ENCODE measurements at places on chromosomes 12 and 14.

DNA sequence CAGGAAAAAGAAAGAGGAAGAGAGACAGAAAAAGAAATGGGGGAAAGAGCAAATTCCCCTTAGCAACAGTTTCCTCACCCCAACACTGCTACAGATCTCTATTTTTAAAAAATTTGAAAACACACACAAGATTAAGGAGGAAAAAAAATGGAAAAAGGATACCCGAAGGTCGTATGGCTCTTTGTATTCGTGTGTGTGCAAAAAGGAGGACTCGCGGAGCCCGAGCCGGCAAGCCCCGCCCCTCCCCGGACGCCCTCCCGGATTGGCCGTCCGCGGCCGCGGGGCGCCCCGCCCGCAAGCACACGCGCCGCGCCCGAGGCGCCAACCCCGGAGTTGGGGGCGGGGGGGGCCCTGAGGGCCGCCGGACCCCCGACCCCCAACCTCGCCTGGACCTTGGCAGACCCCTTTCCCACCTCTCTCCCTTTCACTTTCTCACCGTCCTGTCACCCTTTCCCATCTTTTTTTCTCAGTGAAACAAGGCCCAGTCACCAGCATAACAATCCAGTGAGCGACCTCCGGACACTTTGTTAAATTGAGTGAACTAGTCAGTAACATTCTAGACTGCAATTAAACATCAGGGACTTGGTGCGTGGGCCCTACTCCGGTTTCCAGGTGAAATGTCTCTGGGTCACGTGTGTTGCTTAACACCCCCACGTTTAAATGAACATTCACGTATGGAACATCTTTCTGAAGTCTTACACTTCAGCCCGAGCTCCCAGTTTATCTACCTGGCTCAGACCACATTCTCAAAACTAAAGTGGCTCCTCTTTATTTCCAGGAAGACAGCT lies at the start of gene C14orf93:
TSS of gene C14orf93 (minus strand) at position 205 of the 788 bp plus-strand sequence. CDS start 11,120 bp downstream, outside the sequence.
- DNase-seq: peak; percentile 83

DNA sequence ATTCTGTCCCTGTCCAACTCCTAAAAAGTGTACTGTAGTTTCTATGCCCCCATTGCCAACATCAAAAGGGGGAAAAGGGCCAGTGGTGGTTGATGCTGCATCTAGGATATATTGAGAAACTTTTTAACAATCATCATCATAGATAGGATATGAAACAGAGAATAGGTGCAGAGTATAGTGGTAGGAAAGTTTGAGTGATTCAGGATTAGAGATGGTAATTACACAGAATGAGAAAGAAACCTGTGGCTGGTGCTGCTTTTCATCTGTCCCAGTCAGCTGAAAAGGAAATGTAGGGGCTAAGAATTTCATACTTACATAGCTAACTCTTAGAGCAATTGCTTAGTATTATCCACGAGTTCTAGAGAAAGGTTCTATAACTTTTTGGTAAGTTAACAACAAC lies 67.6 kb downstream of the GTF2A1 start:
- no peak for DNase-seq

- peak; percentile 52 for DNase-seq
Observed at GRCh38 chr12:121579190-121579791, 1.5 kb downstream of the KDM2B start.

- no peak for DNase-seq
Observed at GRCh38 chr12:110556705-110557104, 26.4 kb downstream of the PPTC7 start.

DNA sequence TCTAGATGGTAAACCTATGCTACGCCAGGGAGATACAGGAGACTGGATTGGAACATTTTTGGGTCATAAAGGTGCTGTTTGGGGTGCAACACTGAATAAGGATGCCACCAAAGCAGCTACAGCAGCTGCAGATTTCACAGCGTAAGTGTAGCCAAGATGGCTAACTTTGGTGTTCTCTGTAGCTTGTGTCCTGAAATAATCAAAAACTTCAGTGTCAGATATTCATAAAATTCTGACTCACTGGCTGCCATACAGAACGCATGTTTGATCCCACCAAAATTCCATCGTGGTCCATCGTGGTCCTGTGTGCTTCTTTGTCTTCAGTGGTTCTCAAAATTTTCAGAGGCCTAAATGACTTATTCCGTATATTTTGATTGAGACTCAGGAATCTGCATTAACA lies 1.3 kb downstream of the STRAP start:
- no peak for DNase-seq

DNA sequence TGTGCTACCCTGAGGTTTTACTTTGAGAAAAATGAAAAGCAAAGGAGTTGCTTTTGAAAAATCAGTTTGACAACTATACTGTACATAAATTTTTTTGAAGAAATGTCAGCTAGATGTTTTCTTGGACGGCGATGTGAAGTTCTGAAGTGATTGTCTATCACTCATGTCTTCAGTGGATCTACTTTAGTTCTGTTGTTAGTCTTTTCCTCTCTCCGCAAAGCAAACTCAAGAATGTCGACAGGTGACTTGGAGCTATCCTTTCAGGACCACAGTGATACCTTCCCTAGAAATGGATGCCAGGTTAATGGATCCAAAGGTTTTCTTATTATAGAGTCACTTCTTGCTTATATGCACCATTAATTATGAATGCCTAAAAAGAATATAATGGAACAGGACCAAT lies 1.2 kb downstream of the PTPRO start:
- DNase-seq: no peak

DNA sequence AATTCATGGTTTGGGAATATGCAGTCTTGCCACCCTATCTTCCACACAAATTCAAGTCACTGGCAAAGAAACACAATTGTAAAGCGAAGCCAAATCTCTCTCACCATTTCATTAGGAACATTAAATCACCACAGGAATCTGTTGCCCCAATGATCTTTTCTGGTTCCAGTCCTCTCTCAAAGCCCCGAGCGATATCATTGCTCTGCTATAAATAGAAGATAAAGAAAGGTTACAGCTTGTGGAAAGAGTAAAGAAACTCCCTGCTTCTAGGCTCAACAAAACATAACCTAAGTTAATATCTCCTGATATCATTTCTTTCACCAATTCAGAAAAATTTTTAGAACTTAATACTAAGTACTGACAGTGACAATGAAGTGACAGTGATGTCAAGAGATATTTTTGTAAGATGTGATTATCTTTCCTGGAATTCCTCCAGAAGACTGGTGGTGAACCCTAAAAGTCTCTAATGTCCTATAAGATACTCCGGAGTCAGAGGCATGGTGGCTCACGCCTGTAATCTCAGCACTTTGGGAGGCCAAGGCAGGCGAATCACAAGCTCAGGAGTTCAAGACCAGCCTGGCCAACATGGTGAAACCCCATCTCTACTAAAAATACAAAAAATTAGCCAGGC lies 33.8 kb downstream of the CBX5 start:
- DNase-seq: no peak

GRCh38 chr12:34400411-34400881 lies 378.1 kb downstream of the ALG10 start:
- DNase-seq: no peak

- no peak for DNase-seq
Observed at GRCh38 chr12:69501154-69501895, 31.1 kb downstream of the FRS2 start.

- no peak for DNase-seq
Observed at GRCh38 chr14:105582639-105583038, 56.3 kb downstream of the TMEM121 start.

DNA sequence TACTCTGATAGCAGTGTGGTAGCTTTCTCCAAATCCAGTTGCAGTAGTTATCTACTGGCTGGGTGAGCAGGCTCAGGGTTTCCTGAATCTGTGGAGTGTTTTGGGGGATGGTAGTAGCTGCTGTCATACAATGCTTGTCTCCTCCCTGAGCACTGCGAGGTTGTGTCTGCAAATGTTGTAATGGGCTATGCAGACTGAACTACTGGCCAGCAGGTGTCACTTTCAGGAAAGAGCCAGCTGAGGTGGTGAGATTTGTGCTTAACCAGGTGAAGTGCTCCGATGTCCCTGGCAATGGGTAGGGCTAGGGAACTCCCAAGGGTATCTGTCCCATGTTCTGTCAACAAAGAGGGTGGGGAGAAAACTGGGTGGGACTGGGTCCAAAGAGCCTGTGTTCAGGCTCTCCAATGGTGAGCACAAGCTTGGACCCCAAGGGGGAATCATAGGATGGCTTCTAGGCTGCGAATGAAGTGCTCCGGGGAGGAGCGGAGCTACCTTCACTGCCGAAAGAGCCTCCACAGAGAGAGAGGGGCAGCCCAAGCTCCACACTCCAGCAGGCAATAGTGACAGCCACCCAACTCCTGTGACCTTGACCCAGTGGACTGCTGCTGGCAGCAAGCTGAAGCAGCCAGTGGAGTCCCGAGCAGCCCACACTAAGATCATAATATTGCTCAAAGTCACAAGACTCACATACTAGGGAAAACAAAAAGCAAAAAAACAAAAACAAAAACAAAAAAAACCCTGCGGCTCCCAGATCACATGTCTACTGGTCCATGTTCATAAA lies 1324.0 kb upstream of the USP15 start:
- DNase-seq: no peak

DNA sequence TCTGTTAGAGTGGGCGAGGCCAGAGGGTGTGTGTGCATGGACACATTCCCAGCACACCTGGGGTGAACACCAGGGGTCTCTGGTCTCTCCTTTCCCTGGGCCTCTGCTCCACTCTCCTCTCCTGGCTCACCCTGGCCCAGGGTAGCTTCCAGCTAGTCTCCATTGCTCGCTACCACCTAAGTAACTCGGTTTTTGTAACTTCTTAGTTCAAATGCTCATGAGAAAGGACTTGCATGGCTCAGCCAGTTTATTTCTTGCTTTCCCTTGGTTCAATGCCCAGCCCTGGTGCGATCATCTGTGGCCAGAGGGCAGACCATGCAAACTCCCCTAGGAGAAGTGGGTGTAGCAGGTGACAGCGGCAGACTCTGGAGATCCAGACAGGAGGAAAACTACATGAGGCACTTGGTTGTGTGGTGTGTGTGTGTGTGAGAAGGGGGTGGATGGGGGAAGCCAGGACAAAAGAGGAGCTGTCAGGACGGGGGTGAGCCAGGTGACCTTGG lies 8.9 kb upstream of the ACVR1B start:
- DNase-seq: no peak
